NCI-H2029 (cell line): ENCODE measurements at places on chromosomes 1 and 21.

DNA sequence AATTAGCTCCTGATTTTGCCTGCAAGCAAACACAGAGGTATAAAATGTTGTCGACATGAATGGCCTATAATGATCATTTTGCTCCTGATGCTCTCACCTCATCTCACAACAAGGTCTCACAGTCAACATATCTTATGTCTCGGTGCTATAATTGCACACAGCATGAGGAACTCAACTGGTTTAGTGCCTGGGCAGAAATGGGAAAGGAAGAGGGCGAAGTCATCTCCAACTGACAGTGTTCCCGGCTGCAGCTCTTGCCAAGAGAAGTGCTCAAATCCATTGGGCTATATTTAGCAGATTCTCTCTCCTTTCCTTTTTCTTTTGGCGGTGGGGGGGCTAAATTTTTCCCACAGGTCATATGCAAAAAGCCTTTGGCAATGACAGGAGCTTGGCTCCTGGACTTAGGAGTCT, 53.0 kb downstream of the SLC45A1 start:
- peak; percentile 45 for DNase-seq

- no peak for DNase-seq
Observed at GRCh38 chr21:37550157-37550556, 183.6 kb downstream of the DYRK1A start.

DNA sequence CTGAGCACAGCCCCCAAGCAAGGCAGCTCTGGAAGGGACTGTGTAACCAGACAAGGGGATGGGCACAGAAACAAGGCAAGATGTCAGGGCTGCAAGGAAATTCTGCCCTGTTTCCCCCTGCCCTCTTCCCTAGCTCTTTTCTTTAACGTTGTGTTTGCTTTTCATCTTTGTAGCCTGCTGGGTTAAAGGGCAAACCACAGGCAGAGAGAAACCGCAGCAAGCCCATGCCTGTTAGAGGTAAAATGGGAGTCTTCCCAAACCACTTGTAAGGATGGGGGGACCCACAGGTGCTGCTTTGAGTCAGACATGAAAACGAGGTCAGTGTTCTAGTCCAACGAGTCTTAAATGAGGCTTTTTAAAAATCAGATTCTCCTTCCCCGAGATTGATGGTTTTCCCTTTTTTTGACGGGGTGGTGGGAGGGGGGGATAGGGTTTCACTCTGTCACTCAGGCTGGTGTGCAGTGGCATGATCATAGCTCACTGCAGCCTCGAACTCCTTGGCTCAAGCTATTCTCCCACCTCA, 13.3 kb downstream of the TGFBR3 start:
- no peak for DNase-seq

- peak; percentile 35 for DNase-seq
Observed at GRCh38 chr1:224116131-224116530, 2.2 kb downstream of the FBXO28 start.

GRCh38 chr1:226643611-226644540, 95.2 kb downstream of the ITPKB start:
- no peak for DNase-seq

DNA sequence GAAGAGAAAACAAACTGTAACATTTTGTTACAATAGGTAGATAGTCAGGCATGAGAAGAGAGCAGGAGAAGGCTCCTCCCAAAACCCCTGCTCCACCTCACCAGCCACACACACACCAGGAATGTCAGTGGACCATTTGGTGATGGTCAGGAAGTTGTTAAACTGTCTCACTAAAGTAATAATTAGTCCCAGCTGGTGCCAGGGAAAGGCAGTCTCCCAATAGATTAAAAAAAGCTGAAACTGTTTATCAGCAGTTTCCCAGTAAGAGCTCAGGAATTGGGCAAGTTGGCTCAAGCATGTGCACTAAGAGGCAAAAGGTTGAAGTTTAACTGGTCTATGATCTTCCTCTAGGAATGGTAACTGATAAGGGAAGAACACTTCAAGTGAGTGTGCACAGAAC, 249.6 kb downstream of the COL11A1 start:
- no peak for DNase-seq

GRCh38 chr21:44456915-44457736, 1.8 kb downstream of the LRRC3 start:
- DNase-seq = no peak

GRCh38 chr21:16085421-16085820, 355.6 kb downstream of the USP25 start:
- no peak for DNase-seq

DNA sequence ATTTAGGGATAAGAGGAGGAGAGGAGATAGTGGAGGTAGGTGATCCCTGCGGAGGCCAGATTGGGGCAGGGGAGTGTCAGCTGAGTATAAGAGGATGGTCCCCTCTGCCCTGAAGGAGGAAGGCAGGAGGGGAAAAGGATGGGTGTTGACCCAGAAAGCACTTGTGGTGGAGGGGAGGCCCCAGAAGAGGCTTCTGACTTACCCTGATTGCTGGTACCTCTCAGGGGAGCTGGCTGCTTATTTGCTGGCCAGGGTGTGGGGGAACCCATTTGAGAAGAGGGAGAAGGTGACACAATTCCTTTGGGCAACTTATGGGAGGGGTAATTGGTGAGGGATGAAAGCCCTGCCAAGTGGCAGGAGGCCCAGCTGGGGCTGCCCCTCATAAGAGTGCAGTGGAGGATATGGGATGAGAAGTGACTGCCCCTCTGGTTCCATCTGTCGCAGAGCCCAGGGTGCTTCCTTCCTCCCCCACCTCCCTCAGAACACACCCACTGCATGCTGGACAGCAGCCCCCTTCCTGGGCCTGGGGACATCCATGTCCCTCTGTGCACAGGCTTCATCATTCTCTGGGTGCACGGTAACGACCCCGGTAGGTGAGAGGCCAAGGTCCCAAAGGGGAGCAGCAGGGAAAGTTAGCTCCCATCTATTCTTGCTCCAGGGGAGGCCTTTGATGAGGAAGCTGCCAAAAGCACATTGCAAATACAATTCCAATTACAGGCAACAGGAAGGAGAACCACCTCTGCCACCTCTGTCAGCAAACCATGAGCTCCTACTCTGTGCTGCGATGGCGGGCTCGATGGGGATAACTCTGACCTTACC, 1.4 kb upstream of the PCSK9 start:
- no peak for DNase-seq

DNA sequence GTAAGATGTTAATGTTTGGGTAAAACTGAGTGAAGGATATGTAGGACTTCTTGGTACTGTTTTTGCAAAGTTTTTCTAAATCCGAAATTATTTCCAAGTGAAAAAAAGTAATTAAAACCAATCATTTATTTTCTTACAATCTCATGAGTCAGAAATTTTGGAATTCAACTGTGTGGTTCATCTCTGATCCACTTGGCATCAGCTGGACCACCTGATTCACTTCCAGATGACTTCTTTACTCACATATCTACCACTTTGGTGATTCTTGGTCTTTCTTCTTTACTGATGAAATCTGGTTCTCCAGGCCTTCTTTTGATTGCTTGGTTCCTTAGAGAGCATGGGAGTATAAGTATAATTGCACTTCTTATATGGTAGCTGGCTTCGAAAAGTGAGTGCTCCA, 254.9 kb upstream of the CACYBP start:
- DNase-seq = no peak

- DNase-seq = peak; percentile 34
Observed at GRCh38 chr1:150233359-150234308, 2.3 kb downstream of the ANP32E start.

DNA sequence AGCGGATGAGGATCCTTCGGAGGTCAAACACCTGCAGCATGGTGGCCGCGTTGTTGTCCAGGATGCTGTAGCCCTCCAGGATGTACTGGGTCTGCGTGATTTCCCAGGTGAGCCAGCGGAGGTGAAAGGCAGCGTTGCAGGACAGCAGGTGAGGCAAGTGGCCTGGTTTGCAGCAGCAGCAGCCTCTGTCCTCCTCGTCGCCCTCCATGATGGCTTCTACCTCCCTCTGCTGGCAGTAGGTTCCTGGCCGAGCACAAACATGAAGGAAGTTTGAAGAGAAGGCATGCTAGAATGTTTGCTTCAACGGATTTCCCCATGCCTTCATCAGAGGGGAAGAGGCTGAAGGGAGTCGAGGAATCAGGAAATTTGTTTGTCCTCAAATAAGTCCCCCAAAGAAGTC, 74.7 kb downstream of the NTPCR start:
- DNase-seq = peak; percentile 9

DNA sequence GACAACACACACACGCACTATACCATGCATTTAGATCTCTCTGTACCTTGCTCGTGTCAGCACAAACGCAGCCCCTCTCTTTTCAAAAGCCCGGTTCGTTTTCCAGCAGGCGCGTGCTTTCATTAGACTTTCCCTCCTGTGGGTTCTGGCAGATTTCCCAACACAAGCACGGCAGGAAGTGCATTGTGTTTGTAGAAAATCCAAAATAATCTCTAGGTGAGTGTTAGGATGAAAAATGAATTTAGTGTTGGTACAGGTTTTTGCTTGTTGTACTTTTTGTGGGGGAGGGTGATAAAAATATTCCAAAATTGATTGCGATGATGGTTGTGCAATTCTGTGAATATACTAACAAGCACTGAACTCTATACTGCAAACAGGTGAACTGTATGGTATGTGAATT, 54.1 kb upstream of the POFUT2 start:
- no peak for DNase-seq

DNA sequence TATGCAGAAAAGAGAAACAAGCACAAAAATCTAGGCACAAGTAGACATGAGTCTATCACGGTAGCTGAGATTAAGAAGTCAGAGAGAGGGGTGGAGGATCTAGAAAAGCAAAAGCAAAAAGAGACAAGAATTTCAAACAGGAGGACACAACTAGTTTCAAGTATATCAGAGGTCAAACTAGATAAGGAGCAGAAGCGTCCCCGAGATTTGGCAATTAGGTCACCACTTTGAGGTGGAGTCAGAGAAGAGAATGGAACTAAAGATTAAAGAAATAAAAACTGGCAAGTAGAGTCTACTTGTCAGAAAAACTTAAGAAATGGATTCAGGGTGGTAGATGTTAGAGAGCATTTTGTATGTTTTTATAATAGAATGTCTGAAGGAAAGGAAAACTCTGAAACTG, 2.3 kb downstream of the SF3B4 start:
- DNase-seq = no peak
